Activated CD8-positive, alpha-beta memory T cell treated with anti-CD3 and anti-CD28 coated beads, Interleukin-2, amount 10 ng/mL, durations not matched to agents 7 days and 5 days (primary cell): ENCODE measurements at places on chromosomes 3 and 15.

DNA sequence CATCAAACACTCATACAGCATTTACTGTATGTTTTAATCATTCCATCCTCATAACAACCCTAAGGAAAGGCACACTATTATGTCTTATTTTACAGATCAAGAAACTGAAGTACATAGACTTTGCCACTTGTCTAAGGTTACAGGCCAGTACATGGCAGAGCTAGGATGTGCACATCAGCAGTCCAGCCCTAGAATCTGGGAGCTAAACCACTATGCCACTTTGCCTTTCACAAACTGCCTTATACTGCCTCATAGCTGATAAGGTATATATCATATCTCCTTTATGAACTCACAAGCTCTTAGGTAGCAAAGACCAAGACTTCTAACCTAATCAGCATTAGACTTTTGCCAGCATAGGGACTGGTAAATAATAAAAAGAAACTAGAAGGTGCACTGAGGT lies 49.1 kb downstream of the MYO9A start:
- H3K4me3 ChIP-seq = no peak overlapping the region
- no peak overlapping the region for H3K27ac ChIP-seq
- H3K36me3 ChIP-seq = peaks cover 1% of the 10 kb centered on the region
- H3K4me1 ChIP-seq = no peaks in the 10 kb centered on the region

DNA sequence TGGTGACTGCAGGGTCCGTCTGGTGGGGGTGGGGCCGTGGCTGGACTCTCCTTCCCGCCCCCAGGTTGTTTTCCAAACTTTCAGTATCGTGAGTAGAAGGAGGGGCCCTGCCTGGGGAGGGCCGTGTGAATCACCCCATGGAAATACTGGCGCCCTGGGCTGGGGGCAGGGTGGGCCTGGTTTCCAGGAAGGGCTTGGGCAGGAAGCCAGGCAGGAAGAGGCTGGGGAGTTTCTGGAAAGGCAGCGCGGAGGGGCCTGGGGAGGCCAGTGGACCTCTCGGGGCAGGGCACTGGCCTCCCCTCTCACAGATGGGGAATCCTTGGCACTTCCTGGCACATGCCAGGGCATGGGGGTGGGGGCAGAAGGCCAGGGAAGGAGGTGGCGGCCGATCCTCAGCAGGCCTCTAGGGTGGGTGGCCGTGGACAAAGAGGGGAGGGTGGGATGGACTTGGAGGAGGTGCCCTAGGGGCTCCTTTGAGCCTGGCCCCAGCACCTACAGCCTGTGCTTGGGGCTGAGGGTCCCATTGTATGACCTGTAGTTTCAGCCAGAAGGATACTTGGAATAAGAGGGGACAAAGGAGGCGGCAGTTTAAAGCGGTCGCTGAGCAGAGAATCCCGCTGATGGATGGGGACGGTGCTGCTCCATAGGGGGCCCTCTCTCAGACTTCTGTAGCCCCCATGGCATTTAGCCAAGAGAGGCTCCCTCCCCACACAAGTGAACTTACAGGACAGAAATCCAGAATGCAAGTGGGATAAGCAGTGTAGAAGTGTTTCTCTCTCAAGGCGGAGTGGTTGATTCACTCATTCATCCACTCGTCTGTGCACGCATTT lies 56.5 kb upstream of the GATA2 start:
- no peaks in the 10 kb centered on the region for H3K36me3 ChIP-seq
- no peak overlapping the region for H3K4me3 ChIP-seq
- no peak for DNase-seq
- no peak overlapping the region for H3K27ac ChIP-seq

DNA sequence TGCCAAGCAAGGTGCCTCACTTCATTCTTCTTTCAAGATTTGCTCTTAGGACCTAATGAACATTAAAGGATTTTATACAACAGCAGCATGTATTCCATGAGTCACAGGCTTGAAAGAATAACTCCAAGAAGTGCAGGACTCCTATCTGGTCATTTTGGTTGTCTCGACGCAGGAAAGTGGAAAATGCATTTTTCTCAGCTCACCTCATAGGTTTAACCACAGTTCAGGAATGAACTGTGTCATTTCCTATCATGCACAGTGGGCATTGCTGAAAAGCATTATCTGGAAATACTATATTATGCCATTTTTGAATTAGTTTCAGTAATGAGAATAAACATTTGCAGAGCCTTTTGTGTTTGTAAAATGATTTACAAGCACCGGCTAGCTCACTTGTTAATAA lies 98.7 kb upstream of the BFSP2 start:
- no peaks in the 10 kb centered on the region for H3K36me3 ChIP-seq
- H3K4me3 ChIP-seq = no peak overlapping the region
- H3K27me3 ChIP-seq = no peaks in the 10 kb centered on the region

DNA sequence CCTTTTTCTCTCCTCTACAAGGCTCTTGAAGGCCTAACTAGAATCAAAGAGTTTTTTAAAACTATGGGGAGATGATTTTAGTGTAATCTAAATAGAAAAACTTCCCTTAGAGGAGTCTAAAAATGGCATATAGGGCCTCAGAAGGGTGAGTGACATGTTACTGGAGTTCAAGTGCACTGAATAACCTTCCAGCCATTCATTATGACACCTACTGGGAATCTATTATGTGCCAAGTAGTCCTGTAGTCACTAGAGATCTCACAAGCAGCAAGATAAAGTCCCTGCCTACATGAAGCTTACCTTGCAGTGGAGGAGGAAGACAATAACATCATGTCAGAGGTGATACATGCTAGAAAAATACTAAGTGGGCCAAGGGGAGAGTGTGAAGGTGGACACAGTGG lies 96.1 kb downstream of the OXNAD1 start:
- H3K4me1 ChIP-seq = peaks cover 29% of the 10 kb centered on the region
- no peak for DNase-seq
- H3K27me3 ChIP-seq = no peaks in the 10 kb centered on the region
- peaks cover 50% of the 10 kb centered on the region for H3K36me3 ChIP-seq

- no peak for DNase-seq
- peaks cover 14% of the 10 kb centered on the region for H3K27me3 ChIP-seq
- H3K27ac ChIP-seq = no peak overlapping the region
Observed at GRCh38 chr15:92571824-92572223, 83.8 kb downstream of the FAM174B start.

GRCh38 chr15:97992823-97993222 lies 32.3 kb downstream of the ARRDC4 start:
- no peaks in the 10 kb centered on the region for H3K4me1 ChIP-seq
- no peak for DNase-seq
- no peak overlapping the region for H3K4me3 ChIP-seq
- no peaks in the 10 kb centered on the region for H3K27me3 ChIP-seq
- H3K36me3 ChIP-seq = no peaks in the 10 kb centered on the region

GRCh38 chr3:192919901-192920300 lies 2.2 kb upstream of the MB21D2 start:
- no peak overlapping the region for H3K27ac ChIP-seq
- DNase-seq = no peak
- peaks cover 22% of the 10 kb centered on the region for H3K4me1 ChIP-seq

- H3K4me3 ChIP-seq = no peak overlapping the region
- no peaks in the 10 kb centered on the region for H3K27me3 ChIP-seq
- H3K27ac ChIP-seq = no peak overlapping the region
- peaks cover 22% of the 10 kb centered on the region for H3K36me3 ChIP-seq
- no peak for DNase-seq
Observed at GRCh38 chr15:41004490-41004889, 51.2 kb downstream of the CHAC1 start.

- peaks cover 26% of the 10 kb centered on the region for H3K36me3 ChIP-seq
- peaks cover 78% of the 10 kb centered on the region for H3K4me1 ChIP-seq
- no peak overlapping the region for H3K27ac ChIP-seq
- H3K27me3 ChIP-seq = no peaks in the 10 kb centered on the region
Observed at GRCh38 chr3:187996609-187997008, 157.3 kb upstream of the LPP start.

- H3K27me3 ChIP-seq = peaks cover 11% of the 10 kb centered on the region
- no peaks in the 10 kb centered on the region for H3K4me1 ChIP-seq
- peaks cover 1% of the 10 kb centered on the region for H3K36me3 ChIP-seq
- no peak for DNase-seq
- no peak overlapping the region for H3K27ac ChIP-seq
- H3K4me3 ChIP-seq = no peak overlapping the region
Observed at GRCh38 chr15:58026051-58026450, 39.5 kb downstream of the ALDH1A2 start.

DNA sequence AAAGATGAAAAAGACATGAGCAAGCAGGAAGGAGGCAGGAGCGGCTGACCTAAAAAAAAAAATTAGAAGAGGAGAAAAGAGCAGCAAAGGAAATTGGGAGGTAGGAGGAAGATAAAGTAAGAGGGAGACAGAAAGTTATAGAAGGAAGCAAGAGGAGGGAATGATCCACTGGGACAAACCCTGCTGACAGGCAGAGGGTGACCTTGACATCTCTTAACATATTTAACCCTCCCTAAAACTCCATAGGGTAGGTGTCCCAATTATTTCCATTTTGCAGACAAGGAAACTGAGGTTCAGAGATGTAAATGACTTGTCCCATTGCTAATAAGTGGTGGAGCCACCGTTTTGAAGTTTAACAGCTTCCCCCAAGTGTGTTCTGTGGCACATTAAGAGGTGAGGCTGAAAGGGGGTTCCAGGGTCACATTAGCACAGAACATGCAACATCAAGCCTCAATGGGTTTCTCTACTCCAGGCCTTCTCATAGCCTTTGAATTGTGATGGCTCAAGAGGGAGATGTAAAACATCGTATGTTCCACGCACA lies 37.4 kb upstream of the PRICKLE2 start:
- peaks cover 19% of the 10 kb centered on the region for H3K27me3 ChIP-seq
- H3K27ac ChIP-seq = no peak overlapping the region
- DNase-seq = no peak
- no peaks in the 10 kb centered on the region for H3K4me1 ChIP-seq
- H3K36me3 ChIP-seq = no peaks in the 10 kb centered on the region

DNA sequence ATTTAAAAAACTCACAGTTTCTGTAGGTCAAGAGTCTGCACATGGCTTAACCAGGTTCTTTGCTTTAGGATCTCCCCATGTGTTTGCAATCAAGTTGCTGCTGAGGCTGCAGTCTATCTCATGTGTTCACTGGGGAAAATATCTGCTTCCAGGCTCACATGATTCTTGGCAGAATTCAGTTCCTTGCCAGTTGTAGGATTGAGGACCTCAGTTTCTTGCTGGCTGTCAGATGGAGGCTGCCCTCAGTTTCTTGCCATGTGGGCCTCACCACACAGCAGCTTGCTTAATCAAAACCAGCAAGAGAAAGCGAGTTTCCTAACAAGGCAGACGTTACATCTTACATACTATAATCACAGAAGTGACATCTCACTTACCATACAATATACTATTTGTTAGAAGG lies 10.0 kb upstream of the TBC1D5 start:
- peaks cover 1% of the 10 kb centered on the region for H3K36me3 ChIP-seq
- H3K27me3 ChIP-seq = no peaks in the 10 kb centered on the region
- peaks cover 40% of the 10 kb centered on the region for H3K4me1 ChIP-seq
- H3K4me3 ChIP-seq = no peak overlapping the region
- H3K27ac ChIP-seq = no peak overlapping the region

GRCh38 chr15:59326856-59327255 lies 45.8 kb downstream of the MYO1E start:
- DNase-seq = no peak
- H3K27ac ChIP-seq = no peak overlapping the region
- H3K4me1 ChIP-seq = peaks cover 16% of the 10 kb centered on the region

- DNase-seq = no peak
- no peaks in the 10 kb centered on the region for H3K36me3 ChIP-seq
- H3K27me3 ChIP-seq = peaks cover 6% of the 10 kb centered on the region
- no peak overlapping the region for H3K4me3 ChIP-seq
- H3K27ac ChIP-seq = no peak overlapping the region
- H3K4me1 ChIP-seq = peaks cover 4% of the 10 kb centered on the region
Observed at GRCh38 chr15:77834276-77834990, 201.7 kb upstream of the LINGO1 start.

- no peaks in the 10 kb centered on the region for H3K4me1 ChIP-seq
- DNase-seq = no peak
- no peak overlapping the region for H3K27ac ChIP-seq
- H3K27me3 ChIP-seq = no peaks in the 10 kb centered on the region
Observed at GRCh38 chr3:61964566-61964965, 403.2 kb downstream of the PTPRG start.

DNA sequence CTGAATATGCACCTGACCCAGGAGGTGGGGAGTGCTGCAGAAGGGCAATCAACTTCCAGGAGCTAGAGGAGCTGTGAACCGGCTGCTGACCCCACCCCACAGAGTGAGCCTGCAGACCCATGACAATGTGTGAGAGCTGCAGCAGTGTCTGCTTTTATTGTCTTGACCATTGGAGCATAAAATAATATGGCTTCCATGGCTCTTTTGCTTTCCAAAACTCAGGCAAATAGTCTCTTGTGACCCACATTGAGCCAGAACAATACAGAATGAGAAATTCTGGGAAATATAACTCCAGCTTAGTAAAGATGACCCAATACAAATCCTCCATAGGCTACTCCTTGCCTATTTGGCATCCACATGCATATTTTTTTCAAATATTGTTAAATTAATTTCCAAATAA lies 309.6 kb downstream of the PYDC2 start:
- H3K36me3 ChIP-seq = no peaks in the 10 kb centered on the region
- H3K4me3 ChIP-seq = no peak overlapping the region

GRCh38 chr15:79418693-79419279 lies 13.3 kb upstream of the MINAR1 start:
- DNase-seq = no peak
- H3K36me3 ChIP-seq = no peaks in the 10 kb centered on the region
- no peak overlapping the region for H3K27ac ChIP-seq
- no peak overlapping the region for H3K4me3 ChIP-seq
- H3K4me1 ChIP-seq = no peaks in the 10 kb centered on the region

- H3K4me3 ChIP-seq = no peak overlapping the region
- no peak overlapping the region for H3K27ac ChIP-seq
- no peaks in the 10 kb centered on the region for H3K27me3 ChIP-seq
- no peaks in the 10 kb centered on the region for H3K36me3 ChIP-seq
- DNase-seq = no peak
Observed at GRCh38 chr3:117927825-117928224, 1106.8 kb downstream of the IGSF11 start.

DNA sequence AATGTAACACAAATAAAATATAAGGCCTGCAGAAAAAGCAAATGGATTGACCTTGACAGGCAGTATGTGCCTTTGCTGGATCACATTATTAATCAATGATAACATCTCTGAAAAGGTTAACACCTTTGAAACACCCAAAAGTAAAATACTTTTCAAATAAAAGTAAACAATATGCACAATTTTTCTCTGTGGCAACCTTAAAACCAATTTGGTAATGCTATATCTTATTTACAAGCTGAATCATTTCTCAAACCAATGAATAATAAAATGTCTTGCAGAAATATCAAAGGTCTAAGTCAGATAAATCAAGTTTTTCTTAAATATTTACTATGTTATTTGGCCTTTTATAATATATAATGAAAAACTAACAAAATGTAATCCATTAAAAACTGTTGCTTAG lies 1018.7 kb downstream of the ROBO1 start:
- H3K4me3 ChIP-seq = no peak overlapping the region
- no peaks in the 10 kb centered on the region for H3K27me3 ChIP-seq
- H3K4me1 ChIP-seq = no peaks in the 10 kb centered on the region
- no peaks in the 10 kb centered on the region for H3K36me3 ChIP-seq

DNA sequence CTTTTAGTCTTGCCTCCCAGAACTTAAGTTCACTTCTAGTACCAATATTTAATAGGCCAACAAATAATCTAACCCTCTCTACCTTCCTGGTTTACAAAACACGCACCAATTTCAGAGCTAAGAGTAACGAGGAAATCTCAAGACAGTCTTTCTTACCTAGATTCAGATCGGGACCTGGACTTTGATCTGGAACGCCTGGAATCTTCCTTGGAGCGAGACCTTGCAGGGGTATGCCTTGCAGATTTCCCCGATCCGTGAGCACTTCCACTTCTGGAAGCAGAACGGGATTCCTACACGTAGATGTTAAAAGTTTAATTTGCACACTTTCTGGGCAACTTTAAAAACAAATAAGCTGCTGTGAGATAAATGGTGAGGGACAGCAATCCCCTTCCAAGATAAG lies 11.4 kb downstream of the TRA2B start:
- H3K4me1 ChIP-seq = peaks cover 74% of the 10 kb centered on the region
- DNase-seq = no peak
- no peaks in the 10 kb centered on the region for H3K27me3 ChIP-seq
- no peak overlapping the region for H3K4me3 ChIP-seq
- peaks cover 89% of the 10 kb centered on the region for H3K36me3 ChIP-seq
